ENCODE measurements at places on chromosomes 1 and 21.

DNA sequence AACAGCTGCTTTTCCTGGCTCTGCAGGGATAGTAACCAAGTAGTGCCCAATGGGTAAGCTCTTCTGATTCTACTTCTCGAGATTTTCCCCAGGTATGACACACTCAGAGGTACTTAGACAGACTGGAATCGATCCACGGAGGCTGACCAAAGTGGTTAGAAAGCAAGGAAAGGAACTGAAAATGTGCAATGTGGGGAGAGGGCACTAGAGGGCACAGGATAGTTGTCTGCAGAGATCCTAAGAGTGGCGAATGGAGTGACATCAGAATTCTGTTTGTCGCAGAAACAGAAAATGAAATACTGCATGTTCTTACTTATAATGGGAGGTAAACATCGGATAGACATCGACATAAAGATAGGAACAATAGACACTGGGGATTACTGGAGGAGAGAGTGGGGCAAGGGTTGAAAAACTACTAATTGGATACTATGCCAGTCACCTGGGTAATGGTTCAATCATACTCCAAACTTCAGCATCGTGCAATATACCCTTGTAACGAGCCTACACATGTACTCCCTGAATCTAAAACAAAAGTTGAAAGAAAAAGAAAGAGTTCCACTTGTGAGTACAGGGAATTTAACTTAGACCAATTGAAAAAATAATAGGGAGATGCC lies 23.3 kb downstream of the CYP2J2 start:
- DNase-seq, result no peak

- no peak for DNase-seq
Measured at GRCh38 chr1:32896451-32896850, 4.7 kb downstream of the TMEM54 start.

DNA sequence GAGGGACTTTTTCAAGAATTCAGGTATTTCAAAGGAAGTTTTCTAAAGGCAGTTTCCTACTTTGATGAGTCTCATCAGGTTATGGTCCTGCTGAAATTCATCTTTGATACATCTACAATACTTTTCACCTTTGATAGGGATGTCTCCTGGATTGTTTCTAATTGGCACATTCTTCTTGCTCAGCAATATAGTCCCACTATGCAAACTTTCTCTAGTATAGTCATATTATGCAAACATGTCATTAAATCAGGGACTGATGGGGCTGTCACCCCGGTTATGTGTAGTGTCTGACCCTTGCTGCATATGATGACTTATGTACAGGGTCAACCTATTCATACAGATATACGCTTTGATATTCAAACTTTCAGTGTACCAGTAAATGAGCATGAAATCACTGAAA lies 379 bp upstream of the FCRL1 start:
- DNase-seq, result no peak

DNA sequence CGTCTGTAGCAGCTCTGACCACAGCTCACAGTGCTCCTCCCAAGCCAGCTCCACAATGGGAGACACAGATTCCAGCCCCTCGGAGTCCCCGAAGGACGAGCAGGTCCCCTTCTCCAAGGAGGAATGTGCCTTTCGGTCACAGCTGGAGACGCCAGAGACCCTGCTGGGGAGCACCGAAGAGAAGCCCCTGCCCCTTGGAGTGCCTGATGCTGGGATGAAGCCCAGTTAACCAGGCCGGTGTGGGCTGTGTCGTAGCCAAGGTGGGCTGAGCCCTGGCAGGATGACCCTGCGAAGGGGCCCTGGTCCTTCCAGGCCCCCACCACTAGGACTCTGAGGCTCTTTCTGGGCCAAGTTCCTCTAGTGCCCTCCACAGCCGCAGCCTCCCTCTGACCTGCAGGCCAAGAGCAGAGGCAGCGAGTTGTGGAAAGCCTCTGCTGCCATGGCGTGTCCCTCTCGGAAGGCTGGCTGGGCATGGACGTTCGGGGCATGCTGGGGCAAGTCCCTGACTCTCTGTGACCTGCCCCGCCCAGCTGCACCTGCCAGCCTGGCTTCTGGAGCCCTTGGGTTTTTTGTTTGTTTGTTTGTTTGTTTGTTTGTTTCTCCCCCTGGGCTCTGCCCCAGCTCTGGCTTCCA lies 22.9 kb upstream of the VPS13D start:
- no peak for DNase-seq

- no peak for DNase-seq
Measured at GRCh38 chr21:46621457-46622182, 13.9 kb upstream of the PRMT2 start.

DNA sequence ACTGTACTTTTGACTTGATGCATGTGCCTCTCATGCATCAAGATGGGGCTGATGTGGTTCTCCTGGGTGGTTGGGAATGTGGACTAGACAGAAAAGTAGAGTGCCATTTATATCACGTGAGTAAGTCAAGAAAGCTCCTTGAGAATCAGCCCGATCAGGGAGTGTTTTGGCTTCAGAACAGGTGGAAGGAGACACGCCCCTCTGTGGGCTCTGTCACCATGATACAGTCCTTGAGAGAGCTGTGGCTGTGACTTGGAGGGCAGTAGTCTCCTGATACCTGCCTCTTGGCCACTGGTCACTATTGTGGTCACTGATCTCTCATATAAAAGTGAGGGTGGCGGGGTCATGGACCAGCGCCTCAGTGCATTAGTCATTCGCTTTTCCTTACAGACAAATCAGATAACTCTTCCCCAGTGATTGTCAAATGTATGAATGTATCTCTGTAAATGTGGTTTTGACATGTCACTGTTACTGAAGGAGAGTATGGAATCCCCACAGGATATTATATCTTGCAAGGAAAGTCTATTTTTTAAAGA lies 8.9 kb upstream of the C4BPB start:
- DNase-seq, result no peak

- no peak for DNase-seq
Measured at GRCh38 chr1:151713874-151714273, 2.7 kb downstream of the CELF3 start.

DNA sequence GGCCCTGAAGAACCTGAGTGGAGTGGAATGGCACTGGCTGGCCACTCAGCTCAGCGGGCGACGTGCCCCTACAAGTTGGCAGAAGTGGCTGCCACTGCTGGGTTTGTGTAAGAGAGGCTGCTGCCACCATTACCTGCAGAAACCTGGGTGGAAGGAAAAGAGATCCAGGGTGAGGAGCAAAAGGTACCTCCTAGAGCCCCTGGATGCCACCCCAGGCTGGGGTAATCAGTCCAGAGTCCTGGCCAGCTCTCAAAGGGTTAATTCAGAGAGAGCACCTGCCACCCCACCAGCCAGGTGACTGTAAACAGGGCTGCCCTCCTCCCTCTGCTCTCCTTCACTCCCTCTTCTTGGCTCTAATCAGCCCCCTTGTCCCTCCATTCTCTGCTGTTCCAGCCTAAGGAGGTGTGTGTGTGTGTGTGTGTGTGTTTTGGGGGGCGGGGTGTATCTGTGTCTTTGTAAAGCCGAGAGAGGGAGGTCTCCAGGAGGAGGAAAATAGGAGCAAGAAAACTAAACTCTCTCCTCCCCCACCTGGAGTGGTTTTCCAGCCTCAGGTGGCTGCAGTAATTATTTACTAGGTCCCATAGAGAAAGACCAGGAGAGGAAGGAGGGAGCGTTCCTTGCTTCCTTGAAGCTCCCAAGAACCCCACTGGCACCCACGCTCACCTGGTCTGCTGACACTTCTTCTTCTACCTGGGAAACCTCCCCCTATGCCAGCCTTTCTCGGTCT lies 12.6 kb downstream of the TRIM46 start:
- no peak for DNase-seq

DNA sequence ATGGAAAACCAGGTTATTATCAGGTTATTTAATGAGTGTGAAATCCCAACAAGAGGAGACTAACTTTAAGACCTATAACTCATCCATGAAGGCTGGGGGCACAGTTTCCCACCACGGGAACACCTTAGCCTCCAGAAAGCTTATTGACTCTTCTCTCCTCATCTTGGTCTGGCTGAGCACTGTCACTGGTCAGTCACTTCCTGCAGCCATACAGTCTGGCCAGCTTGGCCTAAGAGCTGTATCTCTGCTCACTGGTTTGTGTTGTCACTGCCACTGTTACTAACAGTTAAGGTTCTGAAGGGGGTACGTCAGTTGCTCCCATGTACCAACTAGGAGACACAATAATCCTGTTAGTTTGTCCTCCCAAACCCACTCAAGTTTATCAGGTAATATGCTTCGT lies 16.7 kb upstream of the DDAH1 start:
- DNase-seq, result no peak

- DNase-seq, result no peak
Measured at GRCh38 chr1:54136269-54136896, 16.4 kb downstream of the CDCP2 start.

DNA sequence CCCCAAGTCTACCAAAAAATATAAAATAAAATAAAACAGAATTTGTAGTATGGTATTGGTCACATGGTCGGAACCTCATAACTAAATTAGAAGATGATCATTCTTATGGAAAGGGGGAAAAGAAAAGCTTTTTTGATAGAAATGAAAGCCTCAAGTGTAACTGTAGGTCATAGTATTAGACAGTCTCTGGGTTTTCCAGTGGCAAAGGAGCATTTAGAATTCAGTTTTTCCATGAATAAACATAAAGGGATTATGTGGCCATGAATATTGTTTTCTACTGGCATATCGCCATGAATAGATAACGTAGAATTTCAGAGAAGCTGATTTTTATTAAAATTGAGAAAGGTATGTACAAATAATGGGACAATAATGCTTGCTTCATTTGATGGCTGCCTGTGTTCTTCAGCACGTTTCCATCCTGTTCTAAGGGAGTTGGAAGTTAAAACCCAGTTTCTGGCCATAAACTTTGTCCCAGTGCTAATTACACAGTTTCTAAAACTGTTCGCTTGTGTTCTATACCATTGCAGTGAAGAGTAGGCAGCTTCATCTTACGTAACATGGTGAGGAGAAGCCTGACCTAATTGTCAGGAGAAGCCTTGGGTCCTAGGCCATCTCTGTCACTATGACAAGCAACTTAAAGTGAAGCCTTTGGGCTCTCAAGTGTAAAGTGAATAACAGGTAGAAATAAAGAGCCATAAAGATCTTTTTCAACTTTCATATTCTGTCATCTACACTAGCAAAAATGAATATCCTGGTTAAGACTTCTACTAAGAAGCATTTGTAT lies 70.5 kb upstream of the PGD start:
- no peak for DNase-seq

DNA sequence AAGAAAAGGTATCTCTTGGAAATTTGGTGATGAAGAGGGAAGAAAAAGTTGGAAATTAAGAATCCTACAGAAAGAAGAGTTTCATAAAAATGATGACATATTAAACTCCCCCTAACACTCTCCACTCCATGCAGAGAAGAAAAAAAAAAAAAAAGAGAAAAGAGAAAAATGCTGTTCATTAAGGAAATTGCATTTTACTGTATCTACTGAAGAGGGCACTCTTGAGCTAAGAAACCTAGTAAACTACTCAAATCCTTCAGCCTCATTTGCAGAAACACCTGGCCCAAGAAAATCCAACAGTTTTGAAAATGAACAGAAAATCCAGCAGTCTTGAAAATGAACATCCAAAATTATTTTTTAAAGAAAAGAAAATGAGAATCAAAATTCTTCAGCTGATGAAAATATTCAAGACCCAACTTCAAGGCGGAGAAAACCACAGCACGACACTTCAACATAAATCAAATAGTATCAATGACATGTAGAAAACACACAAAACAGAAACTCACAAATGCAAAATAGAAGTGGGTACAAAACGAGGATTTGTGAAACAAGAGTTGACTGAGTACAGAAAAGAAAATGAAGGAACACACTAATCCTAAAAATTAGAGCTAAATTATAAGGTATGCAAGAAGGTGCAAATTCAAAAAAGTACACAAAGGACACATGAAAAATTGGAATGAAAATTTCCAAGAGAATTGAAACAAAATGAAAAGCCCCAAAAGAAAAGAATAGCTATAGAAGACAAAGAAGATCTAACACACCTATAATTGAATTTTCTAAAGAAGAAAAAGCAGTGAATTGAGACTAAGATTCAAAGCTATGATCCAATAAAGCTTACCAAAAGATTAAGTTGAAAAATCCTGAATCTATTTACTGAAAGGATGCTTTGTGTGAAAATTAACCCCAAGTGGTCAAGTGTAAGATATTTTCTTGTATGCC lies 73.2 kb upstream of the DNAJC6 start:
- no peak for DNase-seq

DNA sequence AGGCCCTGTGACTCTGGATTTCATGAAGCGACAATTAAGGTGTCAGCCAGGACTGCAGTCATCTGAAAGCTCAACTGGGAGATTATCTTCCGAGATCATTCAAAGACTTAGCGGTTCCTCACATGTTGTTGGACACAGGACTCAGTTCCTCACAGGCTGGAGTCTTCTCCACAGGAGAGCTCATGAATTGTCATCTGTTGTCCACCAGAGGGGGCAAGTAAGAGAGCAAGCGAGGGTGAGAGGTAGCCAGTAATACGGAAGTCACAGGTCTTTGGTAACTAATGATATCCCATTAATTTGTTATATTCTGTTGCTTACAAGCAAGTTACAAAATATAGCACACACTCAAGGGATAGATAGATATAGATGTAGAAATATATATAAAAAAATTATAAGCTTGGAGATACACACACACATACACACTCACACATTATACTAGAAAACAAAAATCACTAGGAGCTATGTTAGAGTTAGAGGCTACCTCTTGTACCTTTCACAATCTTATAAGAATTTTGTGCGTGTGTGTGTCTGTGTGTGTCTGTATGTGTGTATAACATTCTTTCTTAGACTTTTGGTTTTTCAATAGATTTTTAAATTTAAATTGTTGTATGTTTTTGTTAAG lies 1695.3 kb downstream of the BRINP3 start:
- peak; percentile 9 for DNase-seq

DNA sequence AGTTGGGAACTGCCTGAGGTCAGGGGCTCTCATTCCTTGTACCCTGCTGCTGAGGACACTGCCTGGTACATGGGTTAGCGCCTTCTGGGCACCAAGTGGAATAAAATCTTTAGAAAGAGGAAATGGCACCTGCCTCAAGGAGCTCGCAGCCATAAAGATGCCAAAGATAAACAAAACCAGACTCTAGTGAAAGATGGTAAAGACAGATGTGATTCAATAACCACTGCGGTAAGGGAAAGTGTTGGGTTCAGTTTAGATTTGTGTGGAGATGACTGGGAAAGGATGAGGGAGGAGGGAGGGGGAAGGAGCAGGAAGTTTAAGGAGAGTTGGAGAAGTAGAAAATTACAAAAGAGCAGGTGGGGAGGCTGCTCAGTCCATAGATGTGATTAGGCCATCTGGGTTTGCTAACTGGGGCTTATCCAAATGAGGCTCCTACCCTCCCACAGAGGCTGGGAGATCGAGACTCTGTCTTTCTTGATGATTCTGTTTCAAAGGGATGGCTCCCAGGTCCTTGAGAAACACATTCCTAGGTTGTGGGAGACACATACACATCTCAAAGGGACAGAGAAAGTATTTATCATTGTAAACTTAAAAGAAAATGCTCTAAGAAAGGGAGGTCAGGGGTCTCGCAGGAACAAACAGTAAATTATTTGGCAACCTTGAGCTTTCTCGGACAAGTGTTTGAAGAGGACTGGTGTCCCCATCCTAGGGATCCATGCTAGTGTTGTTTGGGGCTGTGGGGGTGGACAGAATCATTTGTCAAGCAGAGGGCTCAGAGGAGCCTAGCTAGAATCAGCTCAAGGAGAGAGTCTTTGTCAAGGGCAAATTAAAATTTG lies 65.7 kb upstream of the MORC3 start:
- DNase-seq, result no peak

Measured in epithelial cell of proximal tubule (primary cell).